CD4-positive, alpha-beta T cell treated with Interleukin-21 for 1 hour (primary cell): ENCODE measurements at places on chromosomes 6 and 20.

DNA sequence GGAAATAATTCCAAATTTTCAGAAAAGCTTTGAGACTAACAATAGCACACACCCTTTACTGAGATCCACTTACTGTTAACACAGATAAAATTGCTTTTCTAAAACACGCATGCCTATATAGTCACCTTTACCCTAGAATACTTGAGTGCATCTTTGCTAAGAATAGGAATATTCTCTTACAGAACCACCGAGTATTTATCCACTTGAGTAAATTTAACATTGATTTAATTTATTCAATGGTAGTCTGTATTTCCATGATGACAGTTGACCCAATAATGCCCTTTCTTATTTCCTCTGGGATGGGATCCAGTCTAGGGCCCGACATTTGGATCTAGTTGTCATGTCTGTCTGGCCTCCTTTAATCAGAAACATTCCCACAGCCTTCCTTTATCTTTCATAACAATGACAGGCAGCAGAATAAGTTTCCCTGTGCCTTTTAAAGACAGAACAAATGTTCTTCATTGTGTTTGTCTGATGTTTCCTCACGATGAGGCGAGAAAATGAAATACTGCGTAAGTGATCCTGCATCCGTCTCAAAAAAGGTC is 56.6 kb upstream of the ERVFRD-1 start:
- no peak for DNase-seq

- no peak for DNase-seq
Measured at GRCh38 chr6:97901531-97901930, 618.5 kb upstream of the MMS22L start.

- DNase-seq = no peak
Measured at GRCh38 chr6:152068622-152069261, 261.3 kb downstream of the ESR1 start.

DNA sequence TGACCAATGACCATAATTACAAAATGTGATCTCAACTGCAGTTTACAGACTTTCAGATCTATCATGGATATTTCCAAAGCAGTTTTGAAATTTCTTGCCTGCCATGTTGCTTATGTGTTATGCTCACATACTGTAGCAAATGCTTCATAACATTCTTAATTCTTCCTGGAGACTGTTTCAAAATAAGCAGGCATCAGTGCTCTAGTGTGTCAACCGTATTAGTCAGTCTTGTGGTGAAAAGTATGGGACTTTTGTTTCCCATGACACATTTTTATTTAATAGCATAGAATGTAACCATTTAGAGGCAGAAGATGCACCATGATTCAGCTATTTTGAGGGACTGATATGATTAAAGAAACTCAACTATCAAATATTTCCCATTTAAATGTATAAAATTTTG is 1.7 kb downstream of the POPDC3 start:
- no peak for DNase-seq

- no peak for DNase-seq
Measured at GRCh38 chr6:6764764-6765434, 176.4 kb downstream of the LY86 start.

DNA sequence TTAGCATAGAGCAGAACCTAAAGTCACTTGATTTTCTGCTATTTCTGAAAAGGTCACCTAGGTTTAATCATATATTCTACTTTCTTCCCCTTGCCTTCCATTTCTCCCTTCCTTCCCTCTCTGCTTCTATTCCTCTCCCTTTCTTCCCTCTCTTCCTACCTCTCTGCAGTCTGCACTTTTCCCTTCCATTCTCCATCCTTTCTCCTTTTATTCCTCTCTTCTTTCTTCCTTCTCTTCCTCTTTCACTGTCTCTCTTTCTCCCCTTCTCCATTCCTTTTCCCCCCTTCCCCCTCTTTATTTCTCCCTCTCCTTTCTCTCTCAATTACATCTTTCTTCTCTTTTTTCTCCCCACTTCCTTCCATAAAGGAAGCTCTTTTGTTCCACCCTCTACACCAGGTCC is 1049.8 kb upstream of the FLRT3 start:
- DNase-seq = no peak

- no peak for DNase-seq
Measured at GRCh38 chr20:3908667-3909066, 19.5 kb downstream of the PANK2 start.

- no peak for DNase-seq
Measured at GRCh38 chr20:51930775-51931174, 128.5 kb upstream of the SALL4 start.

DNA sequence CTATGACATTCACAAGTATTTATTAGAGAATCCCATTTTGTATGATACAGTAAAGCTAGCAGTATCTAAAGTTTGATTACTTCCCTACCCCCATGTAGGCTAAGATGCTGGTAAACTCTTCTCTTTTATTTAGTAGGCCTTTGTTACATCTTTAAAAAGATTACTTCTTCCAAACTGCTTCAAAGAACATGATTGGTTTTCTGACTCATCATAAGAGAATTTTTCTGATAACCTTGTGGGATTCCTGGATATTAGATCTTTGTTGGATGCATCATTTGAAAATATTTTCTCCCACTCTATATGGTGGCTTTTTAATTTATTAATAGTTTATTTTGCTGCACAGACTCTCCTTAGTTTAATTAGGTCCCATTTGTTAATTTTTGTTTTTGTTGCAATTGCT is 898.3 kb upstream of the ADGRB3 start:
- DNase-seq = no peak

DNA sequence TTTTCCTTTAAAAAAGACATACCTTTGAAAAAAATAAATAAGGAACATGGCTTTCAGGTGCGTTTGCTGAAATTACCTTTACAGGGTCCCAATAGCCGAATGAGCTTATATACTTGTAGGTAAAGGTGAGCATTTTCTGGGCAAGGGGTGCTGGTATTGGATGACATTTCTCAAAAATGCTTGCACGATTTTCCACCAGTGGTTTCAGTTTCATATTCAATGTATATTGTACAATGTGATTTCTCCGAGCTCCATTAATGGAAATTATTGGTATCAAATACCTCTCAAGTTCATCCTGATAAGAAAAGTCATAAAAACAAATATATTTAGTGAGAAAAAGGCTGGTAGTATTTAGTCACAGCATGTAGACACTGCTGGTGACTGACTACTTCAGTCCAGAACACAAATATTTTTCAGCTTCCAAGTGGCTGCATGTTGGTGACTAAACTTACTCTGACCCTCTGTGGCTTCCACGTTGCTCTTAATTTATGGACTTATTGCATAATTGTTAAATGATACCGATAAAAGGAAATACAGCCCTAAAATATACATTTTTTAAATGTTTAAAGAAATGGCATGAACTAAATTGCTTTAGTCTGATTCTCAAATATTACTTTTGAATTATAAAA is 32.9 kb upstream of the ZBTB24 start:
- peak; percentile 41 for DNase-seq

DNA sequence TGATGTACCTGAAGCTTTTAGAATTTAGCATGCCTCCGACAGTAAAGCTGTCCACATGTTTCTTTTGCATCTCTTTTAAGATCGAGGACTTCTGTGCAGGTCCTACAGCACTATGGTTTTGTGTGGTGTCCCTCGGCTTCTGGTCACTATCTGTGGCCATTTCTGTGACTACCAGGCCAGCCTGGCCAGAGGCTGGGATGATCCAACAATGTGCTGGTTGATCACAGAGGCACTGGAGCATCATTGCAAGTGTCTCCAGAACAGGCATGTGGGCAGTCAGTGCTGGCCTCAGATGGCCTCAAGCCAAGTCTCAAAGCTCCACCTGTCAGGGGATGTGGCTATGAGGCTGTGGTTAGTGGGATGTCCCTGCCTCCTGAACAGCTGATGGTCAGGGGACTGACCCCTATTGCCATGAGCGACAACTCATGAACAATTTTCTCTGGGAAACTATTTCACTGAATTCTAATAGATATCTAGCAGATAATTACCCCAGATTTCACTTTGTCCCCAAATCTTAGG is 136.6 kb downstream of the SYNDIG1 start:
- no peak for DNase-seq

- no peak for DNase-seq
Measured at GRCh38 chr6:160882791-160883279, 108.7 kb upstream of the MAP3K4 start.

DNA sequence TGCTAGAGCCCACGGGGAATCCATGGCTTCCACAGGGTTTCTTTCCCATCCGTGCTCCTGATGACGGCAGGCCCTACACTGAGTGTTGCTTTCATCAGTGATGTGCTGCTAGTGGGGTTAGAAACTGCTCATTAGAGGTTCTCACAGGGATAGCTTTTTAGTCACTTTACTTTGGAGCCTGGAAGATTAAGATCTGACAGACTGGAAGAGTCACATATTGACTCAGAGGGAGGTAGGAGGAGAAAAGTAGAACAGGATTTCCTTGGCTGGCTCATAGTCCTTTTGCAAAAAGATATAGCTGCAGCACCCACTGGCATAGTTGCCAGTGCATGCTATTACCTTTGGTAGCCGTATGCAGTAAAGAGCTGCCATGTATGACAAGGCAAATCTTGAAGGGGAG is 890.3 kb downstream of the C6orf118 start:
- DNase-seq = no peak

DNA sequence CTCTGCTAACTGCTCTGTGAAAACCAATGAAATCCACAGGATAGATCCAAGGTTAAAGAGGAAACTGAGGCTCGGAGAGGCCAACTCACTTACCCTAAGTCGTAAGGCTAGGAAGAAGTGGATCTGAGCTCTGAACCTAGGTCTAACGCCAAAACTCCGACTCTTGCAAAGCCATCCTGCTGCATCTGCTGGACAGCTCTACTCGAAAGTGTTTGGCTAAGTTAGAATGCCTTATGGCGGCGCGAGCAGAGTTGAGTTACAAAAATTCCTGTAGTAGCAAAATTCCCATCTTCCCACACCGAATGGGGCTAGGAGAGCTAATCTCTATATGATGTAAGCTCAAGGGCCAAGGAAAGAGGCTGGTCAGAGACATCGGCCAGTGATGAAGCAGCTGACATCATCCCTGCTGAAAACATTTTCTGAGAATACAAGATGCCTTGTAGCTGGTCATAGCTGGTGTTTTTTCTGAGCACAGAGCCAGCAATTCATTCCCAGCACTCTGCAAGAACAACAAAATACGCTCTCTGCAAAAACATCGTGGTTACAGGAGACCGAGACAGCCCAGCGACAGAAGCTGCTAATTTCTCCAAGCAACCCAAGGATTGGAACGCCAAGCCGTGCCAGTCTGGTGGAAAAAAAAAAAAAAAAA is 1.8 kb downstream of the SPATA2 start:
- DNase-seq = no peak

DNA sequence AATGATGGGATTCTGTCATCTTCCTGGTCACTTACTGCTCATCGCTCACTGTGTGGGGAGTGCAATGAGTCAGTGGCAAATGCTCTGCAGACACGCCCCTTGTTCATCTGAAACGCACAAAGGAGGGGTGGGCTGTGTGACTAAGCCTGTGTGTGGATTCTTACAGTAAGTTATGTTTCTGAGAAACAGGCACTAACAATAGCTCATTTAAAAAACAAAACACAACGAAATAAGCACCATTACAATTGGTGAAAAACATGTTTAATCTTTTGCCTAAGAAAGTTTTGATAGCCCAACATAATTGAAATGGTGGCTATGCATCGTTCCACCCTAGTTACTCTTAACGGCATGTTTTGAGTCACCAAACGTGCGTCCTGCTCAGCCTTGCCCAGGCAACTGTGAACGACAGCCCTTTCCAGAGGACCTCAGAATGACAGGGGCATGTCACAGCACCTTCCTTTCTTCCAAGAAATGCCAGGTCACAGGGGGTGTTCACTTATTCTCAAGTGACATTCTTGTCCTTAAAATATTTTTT is 118.4 kb upstream of the SGK1 start:
- DNase-seq = peak; percentile 59
